ENCODE measurements at places on chromosomes 12 and 14.

GRCh38 chr14:86673523-86673969 lies 1143.6 kb downstream of the FLRT2 start:
- no peak for DNase-seq

DNA sequence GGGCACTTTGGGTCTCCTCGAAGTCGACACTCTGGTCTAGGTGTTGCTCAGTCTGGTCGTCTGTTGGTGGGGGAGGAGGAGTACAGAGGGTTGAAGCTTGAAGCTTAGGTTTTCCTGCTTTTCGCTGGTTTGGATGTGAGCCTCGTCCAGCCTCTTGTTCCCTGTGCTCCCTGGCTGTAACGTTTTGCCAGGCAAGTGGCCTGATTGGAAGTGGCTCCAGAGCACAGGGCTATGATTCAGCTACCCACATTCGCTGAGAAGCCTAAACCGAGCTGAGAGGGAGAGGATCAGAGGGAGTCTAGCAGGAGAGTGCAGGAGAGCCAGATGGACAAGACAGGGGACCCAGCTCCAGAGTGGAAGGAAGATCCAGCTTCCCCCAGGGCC lies 6.1 kb downstream of the HOXC10 start:
- DNase-seq = no peak

- DNase-seq = no peak
Observed at GRCh38 chr12:75581515-75581914, 70.1 kb upstream of the KRR1 start.

- DNase-seq = peak; percentile 73
Observed at GRCh38 chr12:42015051-42015461, 129.6 kb downstream of the GXYLT1 start.

- DNase-seq = no peak
Observed at GRCh38 chr14:84520711-84521338, 1009.1 kb upstream of the FLRT2 start.

GRCh38 chr14:78758333-78758732 lies 588.2 kb downstream of the NRXN3 start:
- DNase-seq = peak; percentile 59

DNA sequence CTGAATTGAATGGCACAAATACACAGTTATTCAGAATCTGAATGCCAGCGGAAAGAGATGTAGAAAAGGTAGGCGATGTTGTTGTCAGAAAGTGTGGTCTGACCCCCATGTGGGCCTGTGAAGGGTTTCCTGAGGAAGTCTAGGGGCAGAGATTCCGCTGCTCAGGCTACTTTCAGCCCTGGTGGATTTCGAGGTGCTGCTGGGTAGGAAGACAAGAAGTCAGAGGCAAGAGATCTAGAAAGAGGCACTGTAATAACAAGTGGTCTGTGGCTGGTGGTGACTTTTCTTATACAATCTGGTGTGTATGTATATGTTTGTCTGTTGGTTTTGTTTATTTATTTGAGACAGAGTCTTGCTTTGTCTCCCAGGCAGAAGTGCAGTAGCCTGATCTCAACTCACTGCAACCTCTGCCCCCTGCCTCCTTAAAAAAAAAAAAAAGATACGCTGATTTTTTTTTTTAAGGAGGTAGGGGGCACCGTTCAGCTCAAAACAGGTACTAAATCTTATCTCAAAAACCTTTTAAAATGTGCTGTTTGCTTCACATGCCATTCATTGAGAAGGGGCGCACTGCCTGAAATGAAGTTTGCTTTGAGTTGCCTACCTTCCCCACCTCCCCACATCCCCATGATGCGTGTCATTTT lies 27.1 kb upstream of the MANSC4 start:
- no peak for DNase-seq

- no peak for DNase-seq
Observed at GRCh38 chr14:100789460-100790417, 36.2 kb upstream of the MEG3 start.

DNA sequence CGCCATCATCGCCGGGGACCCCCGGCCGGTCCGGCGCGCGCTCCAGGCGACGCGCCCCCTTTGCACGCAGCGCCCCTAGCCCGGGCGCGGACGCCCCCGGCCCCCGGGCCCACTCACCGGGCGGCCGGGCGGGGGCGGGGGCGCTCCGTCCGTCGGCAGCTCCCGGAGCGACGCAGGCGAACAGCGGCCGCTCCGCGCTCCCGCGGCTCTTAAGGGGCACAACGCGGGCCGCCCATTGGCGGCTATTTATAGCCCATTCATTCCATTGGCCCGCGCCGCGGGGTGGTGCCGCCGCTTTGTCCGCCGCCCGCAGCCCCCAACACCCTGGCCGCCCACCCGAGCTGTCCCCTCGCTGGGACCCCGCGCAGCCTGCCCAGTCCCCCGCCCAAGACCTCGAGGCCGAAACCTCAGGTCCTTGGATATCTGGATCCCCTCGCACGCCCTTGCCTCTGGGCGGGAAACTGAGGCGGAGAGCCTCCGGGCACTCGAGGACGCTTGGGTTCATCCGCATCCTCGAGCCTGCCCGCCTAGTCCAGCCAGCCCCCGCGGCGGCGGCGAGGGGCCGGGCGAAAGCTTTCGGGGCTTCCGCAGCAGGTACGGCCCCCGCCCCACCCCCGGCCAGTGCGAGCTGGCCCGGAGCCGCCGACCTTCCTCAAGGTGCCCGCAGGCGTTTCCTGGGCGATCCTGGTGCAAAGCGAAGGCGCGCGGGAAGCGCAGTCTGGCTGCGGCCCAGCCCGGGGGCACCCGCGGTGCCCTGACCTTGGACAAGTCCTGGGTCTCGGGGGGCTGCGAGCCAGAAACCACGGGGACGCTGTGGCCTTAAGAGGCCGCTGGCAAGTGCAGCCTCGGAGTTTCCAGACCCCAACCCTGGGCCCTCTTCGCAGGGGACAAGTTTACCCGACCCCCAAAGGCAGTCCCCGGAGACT lies at the start of gene CKB:
CKB (minus strand) TSS at position 182 of the 926 bp plus-strand sequence. CDS start 337 bp downstream, outside the sequence.
- peak; percentile 91 for DNase-seq

DNA sequence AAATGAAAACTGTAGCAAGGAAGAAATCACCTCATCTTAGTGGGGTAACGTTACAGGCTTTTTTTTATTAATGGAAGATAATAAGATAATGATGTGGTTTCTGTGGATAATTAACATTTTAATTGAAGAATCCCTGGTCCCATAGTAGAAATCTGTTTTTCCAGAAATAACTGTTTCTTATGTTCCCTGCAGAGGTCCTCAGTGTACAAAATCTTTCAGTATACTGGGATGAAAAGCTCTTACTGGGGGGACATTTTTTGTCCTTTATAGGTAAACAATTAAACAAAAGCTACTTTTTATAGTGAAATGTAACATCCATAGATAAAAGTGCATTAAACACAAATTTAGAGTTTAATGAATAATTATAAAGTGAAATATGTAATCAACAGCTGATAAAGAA lies 312.2 kb downstream of the ATXN7L3B start:
- DNase-seq = no peak

DNA sequence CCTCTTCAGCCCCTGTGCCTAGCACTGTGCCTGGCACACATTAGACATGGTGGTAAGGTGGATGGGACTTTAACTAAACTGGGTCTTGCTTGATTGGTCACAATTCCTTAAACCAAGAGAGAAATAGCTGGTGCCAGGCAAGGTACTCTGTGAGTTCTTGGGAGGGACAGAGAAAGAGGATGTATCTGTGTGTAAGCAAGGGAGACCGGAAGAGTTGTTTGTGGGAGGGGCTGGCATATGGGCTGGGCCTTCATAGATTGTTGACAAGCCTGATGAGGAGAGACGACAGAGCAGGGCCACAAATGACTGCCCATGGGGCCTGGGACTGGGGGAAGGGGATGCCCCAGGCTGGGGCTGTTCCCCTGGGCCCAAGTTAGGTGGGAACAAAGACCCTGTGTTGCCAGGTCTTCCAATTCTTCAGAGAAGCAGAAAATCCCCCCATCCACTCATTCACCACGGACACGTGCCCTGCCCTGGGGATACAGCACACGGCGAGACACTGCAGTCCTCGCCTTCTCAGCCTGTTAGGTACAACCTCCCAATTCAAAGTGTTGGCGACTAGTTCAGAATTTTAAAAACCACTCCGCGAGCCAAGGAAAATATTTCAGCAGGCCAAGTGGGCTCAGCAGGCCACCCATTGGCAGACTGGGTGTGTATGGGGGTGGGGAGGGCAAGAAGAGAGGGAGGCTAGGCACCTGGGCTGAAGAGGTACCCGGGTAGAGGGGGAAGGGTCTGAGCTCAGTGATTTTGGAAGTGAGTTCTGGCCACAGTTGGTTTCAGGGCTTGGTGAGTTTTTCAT lies 11.4 kb upstream of the CYP46A1 start:
- no peak for DNase-seq

GRCh38 chr12:114404083-114404925 lies 1.6 kb downstream of the TBX5 start:
- no peak for DNase-seq

- no peak for DNase-seq
Observed at GRCh38 chr12:19390051-19390598, 49.2 kb upstream of the AEBP2 start.

Data from neural progenitor cell (in vitro differentiated cells).